ENCODE measurements at places on chromosomes 1 and 21.

DNA sequence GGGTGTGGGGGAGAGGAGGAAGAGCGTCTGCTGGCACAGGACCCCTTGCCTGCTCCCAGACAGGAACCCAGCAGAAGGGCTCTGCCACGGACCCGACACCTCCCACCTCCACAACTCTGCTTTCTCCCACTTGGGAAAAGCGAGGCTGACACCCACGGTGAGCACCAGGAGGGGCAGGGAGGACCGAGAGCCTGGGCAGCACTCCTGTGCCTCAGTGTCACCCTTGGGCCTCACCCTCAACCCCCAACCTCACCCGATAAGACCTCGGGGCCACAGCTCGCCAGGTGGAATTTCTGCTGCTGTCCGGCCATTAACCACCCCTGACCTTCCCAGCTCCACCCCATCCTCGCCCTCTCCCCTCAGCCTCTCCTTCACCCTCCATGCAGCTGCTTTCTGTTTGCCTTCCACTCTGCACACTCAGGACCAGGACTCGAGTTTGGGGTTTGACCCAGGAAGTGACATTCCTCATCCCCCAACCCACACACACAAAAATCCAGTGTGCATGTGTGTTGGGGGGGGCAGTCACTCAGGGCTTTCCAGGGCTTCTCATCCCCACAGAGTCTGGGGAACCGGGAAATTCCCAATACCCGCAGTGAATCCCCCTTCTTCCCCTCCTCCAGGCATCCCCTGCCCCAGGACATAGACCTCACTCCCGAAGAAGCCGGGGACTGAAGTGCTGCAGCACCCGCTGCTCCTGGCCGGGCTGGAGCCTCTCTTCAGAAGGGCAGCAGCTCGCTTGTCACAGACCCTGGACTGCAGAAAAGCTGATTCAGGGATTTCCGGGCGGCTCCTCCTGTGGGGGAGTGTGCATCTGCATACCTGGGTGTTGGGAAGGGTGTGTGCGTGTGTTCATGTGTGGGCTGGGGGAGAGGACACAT, 65.8 kb downstream of the SYT2 start:
- no peak for DNase-seq

GRCh38 chr1:176058686-176059085, 148.4 kb downstream of the COP1 start:
- DNase-seq: no peak

GRCh38 chr1:50982611-50983010, 12.6 kb downstream of the CDKN2C start:
- DNase-seq: no peak

DNA sequence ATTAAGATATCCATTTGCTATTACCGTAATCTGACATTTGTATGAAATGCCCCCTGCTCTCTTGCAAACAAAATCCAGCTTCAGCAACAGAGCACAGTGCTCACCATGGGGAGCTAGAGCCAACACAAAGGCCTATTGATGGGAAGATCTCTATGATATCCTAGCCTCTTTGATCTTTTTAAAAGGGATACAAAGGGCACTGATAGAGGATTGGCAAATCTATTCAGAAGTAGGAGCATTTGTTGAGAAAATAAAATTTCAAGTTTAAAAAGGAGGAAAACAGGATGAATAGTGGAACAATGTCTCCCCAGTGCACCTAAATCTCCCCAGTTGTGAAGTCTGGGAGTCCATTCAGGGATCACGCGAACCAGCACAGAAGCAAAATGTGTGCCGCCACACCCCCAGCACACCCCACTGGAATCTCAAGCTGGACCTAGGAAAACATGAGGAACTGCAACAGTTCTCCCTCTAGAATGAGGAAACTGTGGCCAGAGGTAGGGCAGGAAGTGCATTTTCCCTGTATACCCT, 32.2 kb downstream of the MRAP start:
- no peak for DNase-seq

GRCh38 chr21:39610703-39611102, 2.0 kb upstream of the B3GALT5 start:
- no peak for DNase-seq

DNA sequence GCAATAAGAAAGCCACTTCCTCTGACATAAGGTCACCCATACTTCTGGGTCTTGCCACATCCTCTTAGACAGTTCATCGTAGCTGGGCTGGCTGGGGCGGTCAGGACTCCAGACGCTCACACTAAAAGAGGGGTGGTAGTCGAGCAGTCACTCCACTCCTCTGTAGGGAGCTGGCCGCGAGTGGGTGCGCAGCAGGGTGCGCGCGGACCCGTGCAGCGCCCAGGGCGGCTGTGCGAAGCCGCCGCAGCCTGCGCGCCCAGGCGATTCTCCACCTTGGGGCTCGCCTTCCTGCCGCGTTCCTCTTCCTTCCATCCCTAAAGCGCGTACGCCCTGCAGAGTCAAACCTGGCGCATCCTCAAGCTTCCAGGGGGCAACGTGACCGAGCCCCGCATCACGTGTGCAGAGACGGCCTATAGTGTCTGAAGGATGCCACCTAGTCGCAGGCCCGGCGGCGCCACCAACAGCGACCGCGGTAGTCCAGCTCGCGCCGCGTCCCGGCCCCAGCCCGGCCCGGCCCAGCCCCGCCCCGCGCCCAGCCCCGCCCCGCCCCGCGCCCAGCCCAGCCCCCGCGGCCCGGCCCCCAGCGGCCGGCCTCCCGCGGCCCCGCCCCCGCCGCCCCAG, 360 bp upstream of the PRDX6 start:
- peak; percentile 46 for DNase-seq

DNA sequence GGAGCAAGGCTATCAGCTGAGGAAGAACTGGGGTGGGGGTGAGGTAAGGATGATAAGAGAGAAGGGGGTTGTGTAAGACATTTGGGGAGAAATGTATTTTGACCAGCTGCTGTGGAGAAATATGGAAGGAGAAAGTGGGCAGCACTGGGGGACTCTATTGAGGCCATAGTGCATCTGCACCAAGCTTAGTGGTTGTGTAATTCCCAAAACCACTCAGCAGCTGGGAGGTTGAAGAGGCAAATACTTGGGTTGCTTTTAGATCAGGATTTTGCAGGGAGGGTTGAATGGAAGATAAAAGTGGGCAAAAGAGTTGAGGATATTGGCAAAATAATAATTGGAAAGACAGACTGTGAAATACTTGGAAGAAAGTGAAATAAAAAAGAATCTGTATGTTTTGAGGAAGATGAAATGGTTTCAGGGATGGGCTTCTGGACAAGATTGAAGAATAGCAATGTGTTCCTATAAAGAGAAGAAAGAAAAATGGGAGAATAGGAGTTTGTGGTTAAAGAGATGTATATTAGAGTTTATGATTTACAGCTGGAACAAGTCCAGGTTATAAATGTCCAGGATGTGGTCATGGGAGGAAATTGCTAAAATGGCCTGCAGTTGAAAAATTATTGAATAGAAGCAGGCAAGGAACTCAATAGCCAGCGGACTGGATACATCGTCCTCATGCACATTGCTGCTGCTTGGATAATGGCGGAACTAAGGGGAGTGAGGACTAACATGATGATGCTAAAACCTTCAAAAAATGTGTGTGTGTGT, 162.7 kb downstream of the DNM3 start:
- no peak for DNase-seq

DNA sequence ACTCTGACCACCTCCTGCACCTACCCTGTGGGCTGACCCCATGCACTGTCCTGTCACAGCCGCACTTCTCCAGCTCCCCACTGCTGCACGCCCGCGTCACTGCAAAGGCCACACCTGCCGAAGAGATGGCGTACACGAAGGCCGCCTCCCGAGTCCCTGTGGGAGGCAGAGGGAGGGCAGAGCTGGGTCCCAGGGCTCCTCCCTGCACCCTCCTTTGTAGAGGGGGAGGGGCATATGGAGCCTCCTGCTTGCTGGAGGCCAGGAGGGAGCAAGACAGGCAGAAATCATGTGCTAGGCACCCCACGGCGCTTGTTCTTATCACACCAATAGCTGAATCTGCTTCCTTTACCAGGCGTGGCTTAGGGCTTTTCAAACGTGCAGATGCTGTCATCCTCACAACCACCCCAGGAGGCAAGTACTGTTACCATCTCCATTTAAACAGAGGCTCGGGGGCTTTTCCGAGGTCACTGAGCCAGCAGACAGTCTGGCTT, 21.4 kb downstream of the WNT4 start:
- DNase-seq: no peak

- DNase-seq: no peak
Measured at GRCh38 chr1:198935306-198935921, 296.6 kb downstream of the PTPRC start.

DNA sequence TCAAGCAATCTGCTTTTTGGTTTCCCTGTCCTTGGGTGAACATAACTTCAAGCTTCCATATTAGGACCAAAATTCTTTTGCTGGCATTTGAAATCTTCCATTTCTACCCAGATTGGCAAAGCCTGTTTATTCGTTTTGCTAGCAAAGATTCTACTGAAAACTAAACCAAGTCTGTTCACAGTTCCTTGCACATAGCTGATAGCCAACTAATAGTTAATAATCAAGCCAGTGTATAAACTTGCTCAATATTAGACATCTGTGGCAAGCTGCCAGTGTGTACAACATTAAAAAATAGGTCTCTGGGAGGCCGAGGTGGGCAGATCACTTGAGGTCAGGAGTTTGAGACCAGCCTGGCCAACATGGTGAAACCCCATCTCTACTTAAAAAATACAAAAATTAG, 6.3 kb downstream of the APP start:
- no peak for DNase-seq

- no peak for DNase-seq
Measured at GRCh38 chr1:151881479-151881878, 27.8 kb downstream of the THEM4 start.

Data from smooth muscle cell of the brain vasculature (primary cell).